ENCODE measurements at places on chromosomes 7 and 10. TPM values are rescaled to one million over a fixed set of nuclear protein-coding genes. Genes with fewer than 3 reads are reported as not detected.

- no peak for DNase-seq
Measured at GRCh38 chr7:2540641-2541051, 14.7 kb downstream of the BRAT1 start.

DNA sequence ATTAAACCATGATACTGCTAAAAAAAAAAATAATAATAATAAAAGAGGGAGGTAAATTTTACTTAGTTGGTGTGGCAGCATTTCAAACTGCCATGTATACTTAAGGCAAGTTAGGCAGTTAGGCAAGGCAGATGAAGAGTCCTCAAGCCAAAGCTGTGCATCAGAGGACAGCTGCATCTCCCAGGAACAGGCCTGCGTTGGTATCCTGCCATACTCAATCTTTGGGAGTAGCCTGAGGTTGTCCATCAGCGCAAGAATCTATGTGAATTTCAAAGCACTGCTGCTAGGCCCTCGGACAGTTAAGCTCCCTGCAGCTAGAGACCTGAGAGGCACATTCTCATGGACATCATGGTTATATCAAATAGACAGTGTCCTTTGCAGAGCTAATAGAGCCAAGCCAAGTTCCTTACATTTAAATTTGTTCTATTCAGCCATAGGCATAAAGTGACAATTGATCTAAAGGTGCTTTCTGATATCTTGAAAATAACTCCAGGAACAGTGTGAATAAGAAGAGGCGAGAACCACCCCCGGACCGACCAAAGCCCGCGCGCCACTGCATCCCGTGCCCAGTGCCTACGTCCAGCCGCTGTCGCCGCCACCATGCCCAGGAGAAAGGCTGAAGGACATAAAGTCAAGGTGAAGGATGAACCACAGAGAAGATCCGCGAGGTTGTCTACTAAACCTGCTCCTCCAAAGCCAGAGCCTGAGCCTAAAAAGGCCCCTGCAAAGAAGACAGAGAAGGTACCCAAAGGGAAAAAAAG lies 310.6 kb downstream of the SEMA3D start:
- DNase-seq, result no peak

The GIMAP4 gene
- total RNA-seq, result not detected

GRCh38 chr7:117324960-117325359 lies 2.1 kb upstream of the WNT2 start:
- DNase-seq, result no peak

GRCh38 chr10:84824525-84824924 lies 496.1 kb downstream of the CCSER2 start:
- DNase-seq, result no peak

- DNase-seq, result no peak
Measured at GRCh38 chr10:85315657-85316056, 987.3 kb downstream of the CCSER2 start.
